SK-N-SH treated with all-trans-retinoic acid at 6 μM for 48 hours (cell line): ENCODE measurements at places on chromosomes 13 and 19.

GRCh38 chr19:17654993-17655392 is 33.2 kb downstream of the UNC13A start:
- ATAC-seq = no peak

GRCh38 chr19:16019691-16020448 is 56.4 kb upstream of the TPM4 start:
- no peak for ATAC-seq

DNA sequence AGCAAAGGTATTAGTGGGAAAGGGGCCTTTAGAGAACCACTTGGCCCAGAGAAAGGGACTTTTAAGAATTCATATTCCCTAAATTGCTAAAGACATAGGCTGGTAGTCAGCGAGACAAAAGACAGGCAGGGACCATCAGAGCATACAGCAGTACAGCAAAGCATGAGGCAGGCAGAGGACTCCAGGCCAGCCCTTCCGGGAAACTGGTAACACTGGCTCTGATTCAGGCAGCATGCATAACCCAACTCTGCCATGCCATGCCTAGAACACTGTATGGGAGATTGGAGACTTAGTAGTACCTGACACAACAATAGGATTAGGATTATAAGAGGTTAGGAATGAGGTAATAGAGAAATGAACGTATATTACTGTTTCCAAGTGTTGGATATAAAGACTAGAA is 34.9 kb downstream of the CAB39L start:
- no peak for ATAC-seq

DNA sequence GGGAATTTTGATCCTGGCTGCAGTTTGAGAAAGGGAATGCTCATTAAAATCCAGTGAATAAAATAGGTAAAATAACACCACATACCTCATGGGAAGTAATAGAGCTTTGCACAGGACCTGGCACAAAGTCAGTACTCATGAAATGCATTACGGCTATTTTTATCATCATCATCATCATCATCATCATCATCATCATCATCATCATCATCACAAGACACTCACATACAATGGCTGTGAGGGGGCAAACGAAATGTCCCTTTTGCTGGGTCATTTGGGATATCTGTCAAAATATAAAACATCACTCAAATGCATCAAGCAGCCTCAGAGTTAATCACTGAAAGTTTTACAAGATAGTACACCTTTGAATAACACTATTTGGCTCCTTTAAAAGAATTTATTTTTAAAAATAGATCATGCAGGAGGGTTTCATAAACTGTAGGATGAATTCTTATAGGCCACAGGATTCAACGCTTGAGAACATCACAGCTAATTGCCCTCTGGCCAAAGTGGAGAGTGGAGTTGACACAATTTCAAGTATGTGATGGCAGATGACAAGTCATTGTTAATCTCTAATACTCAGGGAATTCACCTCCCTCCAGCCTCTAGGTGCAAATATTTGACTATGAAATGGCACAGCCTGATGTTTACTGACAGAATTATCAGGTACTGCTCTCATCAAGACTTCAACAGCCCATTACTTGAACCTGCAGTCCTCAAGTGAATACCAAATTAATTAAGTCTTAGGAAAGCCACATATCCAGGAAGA is 14.2 kb upstream of the ZNF599 start:
- ATAC-seq = no peak

GRCh38 chr13:23871616-23872220 is 17.5 kb downstream of the MIPEP start:
- peak; percentile 45; the same call in 1 of the 3 replicates for ATAC-seq

- no peak for ATAC-seq
Observed at GRCh38 chr13:20353973-20354372, 121.9 kb upstream of the GJB6 start.

- ATAC-seq = no peak
Observed at GRCh38 chr13:53357582-53357981, 329.0 kb downstream of the OLFM4 start.

DNA sequence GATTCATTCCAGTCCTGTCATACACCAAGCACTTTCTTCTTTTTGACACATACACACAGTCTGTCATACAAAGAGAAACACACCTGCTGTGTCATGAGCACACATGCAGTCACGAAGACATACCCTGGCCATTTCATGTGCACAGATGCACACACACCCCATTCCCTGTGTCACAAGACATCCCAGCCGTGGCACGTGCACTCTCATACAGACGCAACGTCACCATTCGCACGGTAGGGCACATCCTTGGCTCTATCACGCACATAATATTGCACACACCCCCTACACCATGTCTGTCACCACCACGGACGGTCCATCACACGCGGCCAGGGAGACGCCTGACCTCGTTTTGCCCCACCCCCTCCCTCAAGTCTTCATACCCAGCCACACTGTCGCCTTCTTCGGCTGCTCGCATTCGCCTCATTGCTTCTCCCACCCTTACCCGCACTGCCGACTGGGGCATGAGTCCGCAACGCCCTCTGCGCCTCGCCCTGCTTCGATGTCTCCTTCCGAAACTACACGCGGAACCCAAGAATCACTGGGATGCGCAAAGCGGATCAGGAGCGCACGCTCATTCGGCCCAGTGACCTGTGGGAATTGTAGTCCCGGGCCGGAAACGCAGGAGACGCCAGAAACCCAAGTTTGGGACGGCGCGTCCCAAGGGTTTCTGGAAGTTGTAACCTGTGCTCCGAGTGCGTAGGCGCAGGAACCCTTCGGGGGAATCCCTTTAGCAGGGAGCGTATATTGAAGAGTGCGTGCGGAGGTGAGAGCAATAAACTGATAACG is 6.8 kb upstream of the ZNF283 start:
- ATAC-seq = peak; percentile 64; the same call in 2 of the 3 replicates

DNA sequence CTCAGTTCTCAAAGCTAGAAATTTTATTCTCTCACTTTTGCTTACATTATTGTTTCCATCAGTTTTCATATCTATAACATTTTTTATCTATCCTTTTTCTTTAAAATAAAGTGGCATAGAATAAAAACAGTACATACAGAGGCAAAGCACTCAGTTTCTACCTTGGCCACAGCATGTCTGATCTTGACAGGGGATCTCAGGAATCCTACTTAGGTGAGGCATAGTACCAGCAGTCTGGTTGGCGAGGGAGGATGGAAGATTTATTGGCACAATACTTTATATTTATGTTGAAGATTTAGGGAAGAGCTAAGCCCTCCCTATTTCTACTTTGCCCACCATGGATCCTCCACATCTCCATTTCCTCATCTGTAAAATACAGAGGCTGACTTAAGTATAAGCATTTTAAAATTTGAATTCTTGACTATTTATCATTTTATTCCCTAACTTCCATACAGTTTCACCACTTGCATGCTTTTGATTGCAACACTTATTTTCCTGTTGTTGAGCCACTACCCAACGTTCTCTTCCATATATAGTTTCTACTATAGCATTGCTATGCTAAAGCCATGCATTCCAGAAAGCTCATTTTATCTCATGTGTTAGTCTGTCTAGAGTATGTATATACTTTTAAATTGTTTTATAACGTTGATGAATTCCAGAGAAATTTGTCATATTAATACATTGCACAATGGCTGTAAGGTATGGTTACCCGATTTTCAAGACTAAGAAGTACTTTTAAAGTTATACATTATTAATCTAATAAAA is 506.7 kb downstream of the KCTD12 start:
- no peak for ATAC-seq

DNA sequence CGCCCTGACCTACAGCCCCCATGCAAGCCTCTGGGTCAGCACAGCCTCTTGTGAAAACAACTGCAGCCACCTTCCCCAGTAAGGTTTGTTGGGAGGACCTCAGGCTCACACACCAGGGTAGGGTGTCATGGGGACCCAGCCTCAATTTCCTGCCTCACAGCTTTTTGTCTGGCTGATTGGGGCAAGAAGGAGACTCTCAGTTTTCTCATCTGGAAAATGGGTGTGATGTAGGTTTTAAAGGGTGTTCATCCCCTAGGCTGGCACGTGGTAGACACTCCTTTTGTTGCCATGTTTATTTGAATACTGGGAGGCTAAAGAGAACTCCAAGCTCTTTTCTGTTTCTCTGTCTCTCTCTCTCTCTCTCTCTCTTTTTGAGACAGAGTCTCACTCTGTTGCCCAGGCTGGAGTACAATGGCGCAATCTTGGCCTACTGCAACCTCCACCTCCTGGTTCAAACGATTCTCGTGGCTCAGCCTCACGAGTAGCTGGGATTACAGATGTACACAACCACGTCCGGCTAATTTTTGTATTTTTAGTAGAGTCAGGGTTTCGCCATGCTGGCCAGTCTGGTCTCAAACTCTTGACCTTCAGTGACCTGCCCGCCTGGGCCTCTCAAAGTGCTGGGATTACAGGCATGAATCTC is 18.2 kb upstream of the PLAUR start:
- ATAC-seq = no peak

DNA sequence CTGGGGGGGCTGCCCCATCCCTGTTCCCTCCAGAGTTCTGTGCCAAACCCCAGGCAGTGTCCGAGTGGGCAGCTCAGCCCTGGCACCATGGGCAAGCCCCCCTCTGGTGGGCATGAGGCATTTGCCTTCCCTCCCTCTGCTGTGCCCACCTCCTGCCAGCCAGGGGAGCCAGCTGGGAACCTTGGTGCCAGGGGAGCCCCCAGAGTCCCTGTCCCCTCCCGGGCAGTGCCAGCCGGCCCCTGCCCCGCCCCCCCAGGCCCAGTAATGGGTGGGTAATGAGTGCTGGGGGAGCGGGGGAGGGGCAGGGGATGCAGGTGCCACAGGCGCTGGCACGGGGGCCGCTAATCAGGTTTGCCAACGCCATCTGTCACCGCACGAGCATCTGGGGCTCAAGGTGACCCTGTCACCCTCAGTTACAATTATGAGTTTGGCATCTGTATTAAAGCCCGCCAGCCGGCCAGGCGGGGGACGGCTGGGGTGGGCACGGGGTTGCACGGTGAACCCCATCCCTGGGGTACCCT is 5.9 kb downstream of the DAND5 start:
- no peak for ATAC-seq

DNA sequence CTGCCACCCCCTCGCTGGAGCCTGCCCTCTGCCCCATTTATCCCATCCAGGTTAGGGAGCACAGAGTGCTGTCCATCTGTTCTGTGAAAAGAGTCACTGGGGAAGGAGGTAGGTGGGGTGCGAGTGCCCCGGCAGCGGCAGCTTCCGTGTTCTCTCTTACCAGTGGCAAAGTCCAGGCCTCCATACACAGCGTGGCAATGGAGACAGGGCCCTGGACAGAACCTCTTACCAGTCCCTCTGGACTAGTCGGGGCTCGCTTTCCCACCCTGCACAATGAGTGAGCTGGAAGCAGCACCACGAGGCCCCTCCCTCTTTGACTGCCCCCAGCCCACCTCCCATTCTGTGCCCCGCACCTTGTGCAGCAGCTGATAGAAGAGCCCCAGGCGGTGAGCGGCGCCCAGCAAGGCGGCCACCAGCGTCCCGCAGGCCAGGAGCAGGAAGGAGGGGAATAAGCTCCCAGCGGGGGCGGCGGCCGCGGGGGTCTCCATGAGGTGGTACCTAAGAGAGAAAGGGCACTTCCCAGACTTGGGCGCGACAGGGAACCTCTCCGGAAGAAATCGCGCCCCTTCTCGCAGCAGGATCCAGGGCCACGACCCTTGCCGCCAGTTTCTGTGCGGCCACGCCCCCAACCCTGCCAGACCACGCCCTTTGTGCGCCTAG is 17.5 kb downstream of the SYDE1 start:
- peak; percentile 22 for ATAC-seq

- no peak for ATAC-seq
Observed at GRCh38 chr13:109586509-109587346, 199.7 kb downstream of the IRS2 start.

DNA sequence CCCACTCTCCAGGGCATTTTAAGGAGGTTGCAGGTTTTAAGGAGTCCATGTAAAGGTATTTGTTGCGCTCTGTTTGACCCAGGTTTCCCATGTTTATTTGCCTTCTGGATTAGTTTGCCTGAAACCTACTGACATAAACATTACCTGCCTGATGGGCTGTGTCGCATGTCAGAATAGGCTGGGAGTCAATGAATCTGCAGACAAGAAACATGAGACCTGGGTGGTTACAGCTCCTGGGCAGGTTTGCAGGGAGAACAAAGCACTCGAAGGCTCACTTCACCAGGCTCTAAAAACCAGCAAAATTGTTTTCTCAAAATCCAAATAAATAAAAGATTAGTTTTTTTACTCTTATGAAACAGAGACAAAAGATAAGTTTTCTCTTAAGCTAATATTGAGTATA is 114.4 kb upstream of the SERTM1 start:
- ATAC-seq = no peak

GRCh38 chr13:75725736-75726135 is 89.6 kb downstream of the LMO7 start:
- ATAC-seq = peak; percentile 44; the same call in 2 of the 3 replicates

DNA sequence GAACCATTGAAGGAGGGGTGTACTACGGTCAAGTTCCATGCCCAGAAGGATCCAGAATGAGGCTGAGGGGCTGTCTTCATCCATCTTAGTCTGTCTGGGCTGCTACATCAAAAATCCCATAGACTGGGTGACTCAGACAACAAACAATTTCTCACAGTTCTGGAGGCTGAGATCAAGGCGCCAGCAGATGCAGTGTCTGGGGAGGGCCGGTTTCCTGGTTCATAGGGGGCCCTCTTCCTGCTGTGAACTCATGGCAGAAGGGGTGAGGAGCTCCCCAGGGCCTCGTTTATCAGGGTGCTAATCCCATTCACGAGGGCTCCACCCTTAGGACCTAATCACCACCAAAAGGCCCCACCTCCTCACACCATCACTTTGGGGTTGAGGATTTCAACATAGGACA is 14.7 kb upstream of the KCTD15 start:
- ATAC-seq = no peak

DNA sequence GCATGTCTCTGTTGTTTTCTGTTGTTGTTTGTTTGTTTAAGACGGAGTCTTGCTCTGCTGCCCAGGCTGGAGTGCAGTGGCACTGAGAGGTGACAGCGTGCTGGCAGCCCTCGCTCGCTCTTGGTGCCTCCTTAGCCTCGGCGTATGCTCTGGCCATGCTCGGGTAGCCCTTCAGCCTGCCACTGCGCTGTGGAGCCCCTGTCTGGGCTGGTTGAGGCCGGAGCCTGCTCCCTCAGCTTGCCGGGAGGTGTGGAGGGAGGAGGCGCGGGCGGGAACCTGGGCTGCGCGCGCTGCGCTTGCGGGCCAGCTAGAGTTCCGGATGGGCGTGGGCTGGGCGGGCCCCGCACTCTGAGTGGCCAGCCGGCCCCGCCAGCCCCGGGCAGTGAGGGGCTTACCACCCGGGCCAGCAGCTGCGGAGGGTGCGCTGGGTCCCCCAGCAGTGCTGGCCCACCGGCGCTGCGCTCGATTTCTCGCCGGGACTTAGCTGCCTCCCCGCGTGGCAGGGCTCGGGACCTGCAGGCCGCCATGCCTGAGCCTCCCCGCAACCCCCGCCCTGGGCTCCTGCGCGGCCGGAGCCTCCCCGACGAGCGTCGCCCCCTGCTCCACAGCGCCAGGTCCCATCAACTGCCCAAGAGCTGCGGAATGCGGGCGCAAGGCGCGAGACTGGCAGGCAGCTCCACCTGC is 6.6 kb upstream of the ZNF329 start:
- ATAC-seq = no peak
